ENCODE measurements at places on chromosomes 4 and X. TPM values are rescaled to one million over a fixed set of nuclear protein-coding genes. Genes with fewer than 3 reads are reported as not detected.
A peak's percentile ranks its signal among the peaks of the same experiment; 100 is the strongest.

Gene IGFBP7
- total RNA-seq = 210 TPM

Gene TEX13D
- total RNA-seq = 0.45 TPM

Gene PRKG2
- not detected for total RNA-seq

Gene CDS1
- 0.13 TPM for total RNA-seq

Gene EMD
- total RNA-seq = 15.4 TPM

DNA sequence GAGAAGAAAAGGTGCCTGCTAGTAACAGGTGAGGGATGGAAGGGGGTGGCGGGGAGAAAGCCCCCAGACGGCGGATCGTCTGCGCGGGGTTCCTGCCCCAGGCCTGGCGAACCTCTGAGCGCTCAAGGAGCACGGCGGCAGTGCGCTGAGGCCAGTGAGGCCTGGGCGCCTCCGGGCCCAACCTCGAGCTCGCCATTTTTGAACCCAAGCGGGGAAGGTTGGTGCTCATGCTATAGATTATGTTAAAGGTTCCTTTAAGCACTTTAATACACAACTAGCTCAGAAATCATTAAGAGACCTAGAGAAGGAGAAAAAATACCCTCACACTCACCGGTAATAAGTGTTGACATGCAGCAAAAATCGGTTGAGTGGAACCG is 7.9 kb downstream of the PITX2 start:
- DNase-seq = no peak

DNA sequence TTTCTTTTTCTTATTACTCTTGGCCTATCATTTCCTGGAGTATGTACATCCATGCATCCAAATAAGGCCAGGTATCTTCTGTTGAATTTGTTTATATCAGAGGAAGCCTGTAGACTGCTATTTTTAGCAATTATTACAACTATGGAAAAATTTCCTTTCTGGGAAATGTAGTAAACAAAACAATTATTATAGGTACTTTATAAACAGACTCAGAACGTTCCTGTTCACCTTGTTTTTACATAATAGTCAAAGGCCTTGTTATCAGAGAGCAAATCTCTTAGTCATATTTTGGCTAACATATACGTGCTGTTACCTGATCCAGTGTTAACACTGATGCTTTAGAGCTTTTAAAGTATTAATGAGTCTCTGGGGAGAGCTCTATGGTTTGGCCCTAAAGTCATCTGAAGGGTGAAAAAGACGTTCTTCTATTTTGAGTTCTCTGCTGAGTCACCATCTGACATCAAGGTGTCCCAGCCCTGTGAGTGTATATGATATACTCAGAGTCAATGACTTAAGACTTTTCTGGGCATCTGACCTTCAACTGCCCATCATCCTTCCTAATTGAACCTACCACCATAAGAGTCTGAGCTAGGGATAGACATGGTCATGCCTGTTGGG is 7.3 kb downstream of the SPARCL1 start:
- DNase-seq = no peak

- DNase-seq = peak; percentile 52
These were observed 103.2 kb downstream of the ENPP6 start for GRCh38 chr4:184114431-184114830.

DNA sequence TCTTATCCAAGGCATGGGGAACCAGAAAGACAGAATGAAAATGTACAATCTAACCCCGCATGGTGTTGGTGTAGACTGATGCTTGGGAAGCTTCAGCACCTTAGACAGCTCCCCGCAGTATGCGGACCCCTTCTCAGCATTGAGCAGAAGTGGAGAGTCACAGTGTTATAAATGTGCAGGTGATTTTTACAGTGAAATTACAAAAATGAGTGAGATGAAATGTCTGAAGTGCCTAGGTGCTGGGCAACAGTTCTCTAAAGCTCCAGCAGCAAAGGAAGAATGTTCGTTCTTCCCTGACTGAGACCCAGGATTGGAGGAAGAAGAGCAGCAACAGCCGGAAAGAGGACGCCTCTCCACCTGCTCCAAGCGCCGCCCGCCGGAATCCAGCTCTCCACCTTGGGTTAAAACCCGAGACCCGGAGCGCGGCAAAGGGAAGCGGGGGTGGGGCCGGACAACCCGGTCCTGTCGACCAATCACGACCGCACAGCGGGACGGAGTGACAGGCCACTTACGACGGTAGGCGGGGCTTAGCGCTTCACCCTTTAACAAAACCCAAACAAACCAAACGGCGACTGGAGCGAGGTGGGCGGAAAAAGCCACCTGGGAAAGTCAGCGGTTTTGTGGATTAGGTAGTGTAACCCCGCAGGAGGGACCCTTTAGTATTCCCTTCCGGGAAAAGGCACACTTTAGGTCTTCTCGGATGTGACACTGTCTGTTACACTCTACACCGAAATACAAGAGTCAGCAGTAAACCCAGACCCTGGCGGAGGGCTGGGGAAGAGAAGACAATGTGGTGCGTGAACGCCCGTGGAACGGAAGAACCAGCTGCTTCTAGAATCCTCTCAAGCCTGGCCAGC is at the start of gene GLRA3:
Gene GLRA3, minus strand, starts transcription at position 403 of the 857 bp plus-strand sequence. CDS start 436 bp downstream, outside the sequence.
- peak; percentile 77 for DNase-seq

- no peak for DNase-seq
These were observed 11.3 kb downstream of the DTHD1 start for GRCh38 chr4:36292556-36293188.

DNA sequence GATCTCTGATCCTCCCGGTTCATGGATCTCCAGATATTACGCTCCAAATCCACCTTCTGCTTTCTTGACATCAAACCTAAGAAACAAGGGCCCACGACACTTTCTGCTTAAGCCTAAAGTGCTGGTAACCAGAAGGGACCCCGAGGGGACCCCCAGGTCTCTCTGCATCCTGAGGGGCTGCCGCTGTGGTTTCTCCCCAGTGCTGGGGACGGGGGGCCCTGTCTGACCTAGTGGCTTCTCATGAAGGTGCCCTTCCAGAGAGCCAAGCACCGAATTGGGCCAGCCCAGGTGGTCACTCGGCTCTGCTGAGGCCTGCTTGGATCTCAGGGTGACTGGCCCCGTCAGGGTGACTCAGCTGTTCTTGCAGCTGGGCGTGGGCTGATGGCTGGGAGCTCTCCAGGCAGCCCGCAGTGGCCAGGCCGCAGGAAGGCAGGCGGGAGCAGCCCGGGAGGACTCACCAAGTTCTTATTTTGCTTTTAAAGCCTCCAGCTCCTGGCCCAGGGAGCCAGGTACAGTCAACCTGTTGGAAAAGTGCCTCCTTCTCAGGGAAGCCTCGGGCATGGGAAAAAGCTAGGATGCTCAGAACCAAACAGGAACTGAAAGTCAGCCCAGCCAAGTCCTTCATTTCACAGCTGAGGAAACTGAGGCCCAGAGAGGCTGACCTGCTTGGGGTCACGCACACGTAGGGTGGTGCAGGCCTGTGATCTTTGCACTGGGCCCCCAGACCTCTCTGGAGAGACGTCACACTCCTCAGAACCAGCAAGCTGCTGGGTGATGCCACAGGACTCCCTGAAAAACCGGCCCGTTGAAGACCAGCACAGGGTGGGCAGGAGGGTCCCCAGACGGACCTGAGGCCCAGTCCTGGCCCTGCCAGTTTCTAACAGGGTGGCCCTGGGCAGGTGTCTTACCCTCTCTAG is 16.7 kb downstream of the BLOC1S4 start:
- no peak for DNase-seq

- DNase-seq = no peak
These were observed 62.8 kb upstream of the NKX1-1 start for GRCh38 chr4:1469043-1469442.

DNA sequence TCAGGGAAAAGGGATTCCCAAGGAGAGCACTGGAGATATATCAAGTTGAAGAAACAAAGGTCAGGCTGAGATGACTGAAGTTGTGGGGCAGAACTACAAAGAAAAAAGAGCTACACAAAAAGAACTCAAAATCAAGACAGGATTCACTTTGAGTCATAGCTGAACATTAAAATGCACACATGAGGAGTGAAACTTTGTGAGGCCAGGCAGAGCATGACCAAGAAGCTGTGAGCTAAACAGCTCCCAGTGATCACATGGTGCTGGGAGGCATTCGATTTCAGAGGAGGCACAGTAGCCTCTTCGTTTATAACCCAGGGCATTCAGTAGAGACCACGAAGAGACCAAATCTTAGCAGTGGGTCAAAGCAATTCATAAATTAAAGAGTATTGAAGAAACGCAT is 145.3 kb downstream of the ATRX start:
- DNase-seq = no peak

DNA sequence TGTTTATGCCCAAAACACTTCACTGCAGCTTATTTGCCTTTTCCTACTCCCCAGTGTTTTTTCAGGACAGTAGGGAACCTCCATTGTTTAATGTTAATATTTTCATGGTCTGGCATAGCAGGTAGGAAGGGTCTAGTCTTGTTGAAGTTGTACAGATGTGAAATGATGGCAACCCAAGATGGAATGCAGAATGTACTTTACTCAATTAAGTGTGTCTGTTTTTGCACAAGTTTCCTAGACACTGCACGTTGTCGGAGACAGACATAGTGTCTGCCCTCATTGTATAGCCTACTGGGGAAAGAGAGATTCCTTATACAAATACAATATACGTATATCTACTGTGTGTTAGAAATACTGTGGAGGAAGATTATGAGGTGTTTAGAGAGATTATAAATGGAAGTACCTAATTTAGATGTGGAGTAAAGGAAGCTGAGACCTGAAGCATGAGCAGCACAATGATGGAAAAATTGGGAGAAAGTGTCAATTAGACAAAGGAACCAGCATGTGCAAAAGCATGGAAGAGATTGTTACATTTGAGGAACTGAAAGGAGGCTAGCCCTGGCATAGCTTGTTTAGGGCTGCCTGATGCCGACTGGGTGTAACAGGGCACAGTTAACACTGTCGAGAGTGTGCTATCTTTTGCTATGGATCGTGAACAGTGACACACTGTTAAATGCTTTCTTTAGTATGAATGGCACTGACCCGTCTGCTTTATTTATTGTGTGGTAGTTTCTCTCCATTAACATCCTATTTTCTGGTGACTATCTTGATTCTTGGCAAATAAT is 18.4 kb downstream of the CPEB2 start:
- peak; percentile 68 for DNase-seq

DNA sequence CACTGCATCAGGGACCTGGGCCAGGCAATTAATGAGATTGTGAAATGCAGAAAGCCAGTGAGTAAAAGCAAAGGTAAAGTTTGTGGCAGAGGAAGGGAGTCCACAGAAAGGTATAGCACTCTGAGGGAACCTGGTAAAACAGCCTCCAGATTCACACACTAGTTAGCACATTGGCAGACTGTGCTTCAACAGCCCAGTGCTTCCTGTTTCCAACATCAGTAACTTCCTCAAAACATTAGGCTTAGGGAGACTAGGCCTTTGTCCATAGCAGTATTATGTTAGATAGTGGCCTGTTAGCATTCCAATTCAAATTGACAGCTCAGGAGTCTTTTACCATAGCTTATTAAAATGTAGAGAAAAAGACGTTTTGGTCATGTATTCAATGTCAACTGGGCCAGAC is 582.6 kb upstream of the ACTRT1 start:
- no peak for DNase-seq

DNA sequence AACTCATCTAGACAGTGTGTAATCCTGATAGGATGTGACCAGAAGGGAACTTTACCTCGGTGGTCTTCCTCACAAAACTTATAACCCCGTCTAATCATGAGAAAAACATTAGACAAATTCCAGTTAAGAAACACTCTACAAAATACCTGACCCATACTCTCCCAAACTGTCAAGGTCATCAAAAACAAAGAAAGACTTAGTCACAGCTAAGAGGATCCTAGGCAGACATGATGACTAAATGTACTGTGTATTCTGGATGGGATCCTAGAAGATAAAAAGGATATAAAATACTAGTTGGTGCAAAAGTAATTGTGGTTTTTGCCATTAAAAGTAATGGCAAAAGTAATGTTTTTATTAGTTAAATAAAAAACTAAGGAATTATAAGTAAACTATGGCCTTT is 81.6 kb downstream of the DTHD1 start:
- DNase-seq = no peak

DNA sequence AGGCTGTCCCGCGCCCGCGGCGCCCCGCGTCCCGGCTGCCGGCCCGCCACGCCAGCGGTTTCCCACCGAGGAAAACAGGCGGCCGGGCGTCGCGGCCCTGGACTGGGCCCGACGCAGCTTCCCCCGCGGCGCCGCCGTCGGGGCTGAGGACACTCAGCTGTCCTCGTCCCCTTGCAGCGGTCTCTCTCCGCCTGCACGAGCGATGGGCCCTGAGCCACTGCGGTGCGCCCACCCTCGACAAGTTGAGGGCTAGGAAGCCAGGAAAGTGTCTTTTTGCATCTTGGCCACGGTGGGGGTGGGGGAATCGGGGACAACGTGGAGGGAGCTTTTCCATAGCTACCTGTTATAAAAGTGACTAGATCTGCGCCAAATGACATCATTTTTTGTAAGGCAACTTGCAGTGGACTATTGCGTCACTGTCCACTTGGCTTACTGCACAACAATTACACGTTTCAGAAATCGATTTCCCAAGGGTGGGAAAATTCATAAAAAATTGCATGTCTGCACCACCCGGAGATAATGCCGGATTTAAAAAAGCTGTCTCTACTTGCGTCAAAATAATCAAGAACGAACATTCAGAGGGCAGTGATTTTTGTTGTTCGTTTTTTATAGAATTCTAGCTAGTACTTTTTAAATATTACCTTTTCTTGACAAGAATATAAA is 1.1 kb downstream of the KLHL15 start:
- DNase-seq = peak; percentile 59

DNA sequence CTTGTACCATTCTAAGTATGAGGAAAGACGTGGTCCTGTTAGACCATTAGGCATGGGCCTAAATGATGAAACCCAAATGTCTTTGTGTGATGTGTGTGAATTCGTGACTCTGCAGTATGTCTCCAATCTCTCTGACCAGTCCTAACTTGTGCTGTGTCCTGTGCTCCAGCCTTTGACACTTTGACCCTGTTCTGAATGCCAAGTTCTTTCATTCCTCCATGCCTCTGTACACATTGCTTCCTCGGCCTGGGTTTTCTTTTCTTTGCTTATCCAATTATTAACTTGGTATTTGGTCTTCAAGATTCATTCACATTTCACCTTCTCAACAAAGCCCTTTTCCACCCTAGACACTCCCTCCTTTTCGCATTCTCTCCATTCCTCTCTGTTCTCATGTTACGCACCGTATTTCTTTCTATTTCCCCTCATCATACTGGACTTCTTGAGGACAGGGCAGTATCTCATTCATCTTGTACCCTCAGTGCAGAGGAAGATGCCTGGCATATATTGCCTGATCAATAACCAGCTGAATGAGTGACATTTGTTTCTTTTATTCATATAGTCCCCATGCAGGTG is 138.7 kb downstream of the F11 start:
- DNase-seq = no peak

DNA sequence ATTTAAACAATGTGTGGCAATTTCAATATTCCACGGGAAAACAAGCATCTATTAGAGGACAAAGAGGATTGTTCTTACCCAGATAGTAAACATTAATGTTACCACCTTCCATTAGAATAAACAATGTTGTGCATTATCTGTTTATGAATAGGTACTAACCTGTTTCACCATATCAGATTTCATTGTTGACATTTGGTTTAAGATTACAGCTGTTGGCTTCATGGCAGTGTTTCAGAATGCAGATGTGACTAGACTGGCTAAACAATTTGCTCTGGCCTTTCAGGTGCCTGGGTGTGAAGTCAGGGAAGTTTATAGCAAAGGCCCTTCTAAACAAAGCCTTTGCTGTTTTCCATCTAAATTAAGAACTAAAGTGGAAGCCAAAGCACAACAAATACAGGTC is 464.7 kb upstream of the FAM47C start:
- no peak for DNase-seq

GRCh38 chr4:152591396-152591795 is 55.5 kb upstream of the FBXW7 start:
- DNase-seq = peak; percentile 20

Measured in SK-MEL-5 (cell line).